LoVo (cell line): ENCODE measurements at places on chromosomes 6 and 20.

DNA sequence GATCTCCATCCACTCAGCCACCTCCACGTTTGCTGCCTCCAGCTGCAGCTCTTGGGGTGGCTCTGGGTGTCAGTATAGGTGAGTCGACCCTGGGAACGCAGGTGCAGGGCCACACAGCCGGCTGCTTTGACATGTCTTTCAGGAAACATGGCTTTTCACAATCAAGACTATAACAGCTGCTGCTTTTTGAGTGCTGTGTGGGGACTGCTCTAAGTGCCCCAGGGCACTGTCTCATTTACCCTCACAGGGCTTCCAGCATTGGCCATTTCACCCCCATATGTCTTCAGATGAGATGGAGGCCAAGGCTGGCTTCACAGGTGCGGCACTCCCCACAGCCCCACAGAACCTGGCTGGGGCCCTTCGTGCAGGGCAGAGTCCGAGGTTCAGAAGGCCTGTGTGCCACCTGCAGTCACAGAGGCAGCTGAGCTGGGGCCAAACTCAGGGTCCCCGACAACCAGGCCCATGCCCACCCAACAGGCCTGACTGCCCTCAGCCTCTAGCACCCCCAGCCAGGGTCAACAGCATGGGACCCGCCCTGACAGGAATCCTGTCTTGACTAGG lies 14.9 kb upstream of the CST7 start:
- DNase-seq, result no peak

GRCh38 chr6:5481750-5482149 lies 220.4 kb downstream of the FARS2 start:
- no peak for DNase-seq

GRCh38 chr6:37546141-37546871 lies 46.6 kb upstream of the CCDC167 start:
- no peak for DNase-seq

DNA sequence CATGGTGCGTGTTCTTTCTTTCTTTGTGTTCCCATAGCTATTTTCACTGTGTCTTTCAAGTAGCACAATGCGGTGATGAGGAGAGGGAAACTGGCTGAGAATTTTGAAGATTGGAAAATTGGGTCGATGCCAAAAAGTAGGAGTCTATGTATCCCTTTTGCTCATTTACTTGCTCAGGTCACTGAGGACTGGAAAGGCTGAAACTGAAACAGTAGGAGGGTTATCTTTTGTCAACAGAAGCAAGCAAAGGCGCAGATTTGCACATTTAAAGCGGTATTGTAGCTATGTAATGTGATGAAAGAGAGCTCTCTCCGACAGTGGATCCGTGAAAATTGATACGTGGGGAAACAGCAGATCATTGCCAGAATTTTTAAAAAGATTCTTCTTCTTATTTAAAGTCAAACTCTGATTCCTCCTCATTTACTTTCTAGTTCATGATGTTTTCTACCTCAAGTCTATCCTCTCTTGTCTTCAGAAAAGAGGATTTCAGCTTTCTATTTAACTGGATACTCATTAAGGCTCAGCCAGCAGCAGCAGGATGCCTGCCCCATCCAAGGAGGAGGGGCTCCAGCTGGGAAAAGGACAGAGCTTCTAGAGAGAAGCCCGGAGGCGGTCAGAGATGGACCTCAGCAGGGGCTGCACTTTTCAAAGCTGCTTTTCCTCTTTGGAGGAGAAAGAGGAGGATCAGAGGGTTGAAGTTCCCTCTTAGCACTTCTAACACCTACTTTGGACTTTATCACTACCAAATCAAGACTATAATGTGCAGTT lies 15.9 kb upstream of the FYN start:
- no peak for DNase-seq

- no peak for DNase-seq
Measured at GRCh38 chr20:43690943-43691598, 24.2 kb downstream of the MYBL2 start.

GRCh38 chr6:160895562-160895961 lies 96.0 kb upstream of the MAP3K4 start:
- no peak for DNase-seq

DNA sequence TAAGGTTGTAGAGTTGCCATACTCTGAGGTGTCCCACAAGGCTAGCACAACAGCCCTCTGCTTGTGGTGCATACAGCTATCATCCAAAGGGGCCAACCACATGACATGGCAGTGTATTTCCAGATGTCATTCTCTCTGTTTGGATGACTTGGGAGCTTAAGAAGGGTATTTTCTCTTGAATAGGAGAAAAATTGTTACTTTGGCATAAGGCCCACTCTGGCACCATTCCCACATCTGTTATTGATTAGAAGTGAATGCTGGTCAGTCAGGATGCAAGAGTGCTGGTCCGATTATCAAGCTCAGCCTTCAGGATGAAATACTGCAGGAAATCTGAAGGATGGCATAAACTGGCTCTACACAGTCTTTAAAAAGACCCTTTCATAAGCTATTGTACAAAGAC lies 83.6 kb upstream of the C20orf144 start:
- DNase-seq, result no peak

GRCh38 chr6:69880601-69881000 lies 14.2 kb downstream of the COL19A1 start:
- DNase-seq, result no peak

DNA sequence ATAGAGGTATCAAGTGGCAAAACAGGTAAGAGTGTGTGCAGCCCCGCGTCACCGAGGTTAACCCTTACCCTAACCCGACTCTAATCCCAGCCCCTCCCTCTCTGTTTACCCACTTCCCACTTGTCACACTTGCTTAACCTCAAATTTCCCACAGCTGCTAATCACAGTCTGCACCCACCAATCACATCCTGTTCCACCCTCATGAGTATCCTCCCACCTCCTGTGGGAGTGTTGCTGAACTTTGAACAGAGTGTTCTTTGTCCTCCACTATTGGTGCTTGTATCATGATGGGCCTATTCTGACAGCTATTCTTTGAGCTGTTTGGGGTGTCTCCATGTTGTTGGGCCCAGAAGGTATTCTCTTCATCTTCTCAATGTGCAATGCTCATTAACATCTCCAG lies 487.8 kb downstream of the PTPRT start:
- no peak for DNase-seq

DNA sequence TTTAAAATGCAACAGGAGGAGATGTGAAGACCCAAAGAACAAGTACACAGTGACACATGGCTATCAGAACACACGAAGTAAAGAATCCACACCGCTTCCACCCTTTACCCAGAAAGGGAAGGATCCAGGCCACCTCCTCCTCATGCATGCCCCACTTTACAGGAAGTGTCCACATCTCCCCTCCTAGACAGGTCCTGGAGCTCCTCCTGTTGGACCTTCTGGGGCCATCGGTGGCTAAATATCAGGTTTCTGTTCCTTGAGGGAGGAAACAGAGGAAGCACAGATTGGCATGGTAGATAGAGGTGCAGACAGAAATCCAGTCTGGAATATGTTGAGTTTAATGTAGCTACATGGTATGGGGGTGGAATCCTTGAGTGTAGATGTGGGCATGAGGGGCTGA lies 10.9 kb downstream of the NINL start:
- DNase-seq, result no peak

DNA sequence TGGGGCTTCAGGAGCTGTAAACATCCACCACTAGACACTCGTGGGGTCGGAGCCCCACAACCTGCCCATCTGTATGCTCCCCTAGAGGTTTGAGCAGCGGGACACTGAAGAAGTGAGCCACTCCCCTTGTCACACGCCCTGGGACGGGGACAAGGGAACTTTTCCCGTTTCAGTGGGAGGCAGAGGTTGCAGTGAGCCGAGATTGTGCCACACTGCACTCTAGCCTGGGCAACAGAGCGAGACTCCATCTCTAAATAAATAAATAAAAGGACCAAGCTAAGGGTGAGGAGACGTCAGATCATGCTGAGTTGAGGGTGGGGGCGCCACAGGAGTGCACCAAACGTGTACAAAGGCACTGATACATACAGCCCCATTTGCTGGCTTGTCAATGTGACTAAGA lies 8.4 kb downstream of the ZCCHC3 start:
- DNase-seq, result no peak

DNA sequence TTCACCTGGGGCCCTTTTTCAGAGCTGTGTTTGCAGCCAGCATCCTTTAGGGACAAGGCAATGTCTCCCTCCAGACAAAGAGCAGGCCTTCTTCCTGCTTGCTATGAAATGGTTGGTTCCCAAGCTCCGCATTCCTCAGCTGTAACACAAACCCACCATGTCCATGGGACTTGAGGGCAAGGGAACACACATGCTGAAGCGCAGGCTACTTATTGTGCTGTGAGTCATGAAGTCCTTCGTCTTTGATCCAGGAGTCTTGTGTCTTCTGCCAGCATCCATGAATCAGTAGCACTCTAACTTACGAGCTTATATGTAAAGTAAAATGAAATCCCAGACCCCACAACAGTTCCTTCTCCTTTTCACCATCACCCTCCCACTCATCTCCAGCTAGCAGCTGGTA lies 59.0 kb downstream of the ANKRD60 start:
- no peak for DNase-seq

DNA sequence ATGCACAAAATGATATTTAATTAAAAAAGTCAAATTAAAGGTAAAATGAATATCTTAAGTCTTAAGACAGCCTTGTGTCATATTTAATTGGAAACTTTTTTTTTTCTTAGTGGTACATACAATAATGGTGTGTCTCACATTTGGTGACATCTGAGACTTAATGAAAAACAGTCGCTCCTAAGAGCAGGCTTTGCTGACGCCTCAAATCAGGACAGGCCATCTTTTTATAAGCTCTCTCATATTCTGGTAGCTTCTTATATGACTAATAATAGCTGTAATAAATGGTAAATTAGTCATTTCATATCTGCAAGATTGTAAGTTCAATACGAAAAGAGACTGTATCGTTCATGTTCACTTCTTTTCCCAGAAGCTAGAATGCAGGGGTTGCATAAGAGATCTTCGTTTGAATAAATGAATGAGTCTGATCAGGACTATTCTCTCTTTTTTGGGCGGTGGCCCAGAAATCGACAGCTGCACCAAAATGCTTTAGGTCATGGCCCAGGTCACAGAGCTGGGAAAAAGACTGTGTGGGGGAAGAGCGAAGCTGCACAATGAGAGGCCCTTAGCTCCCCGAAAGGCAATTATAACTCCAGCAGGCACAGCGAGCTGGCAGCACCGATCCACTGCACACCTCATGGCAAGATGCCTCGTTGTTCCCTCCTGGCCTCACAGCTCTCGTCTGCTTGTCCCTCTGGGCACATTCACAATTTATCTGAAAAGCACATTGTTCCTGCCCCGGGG lies 69.4 kb downstream of the NRN1 start:
- DNase-seq, result no peak

- no peak for DNase-seq
Measured at GRCh38 chr20:57187068-57187634, 79.3 kb downstream of the BMP7 start.

DNA sequence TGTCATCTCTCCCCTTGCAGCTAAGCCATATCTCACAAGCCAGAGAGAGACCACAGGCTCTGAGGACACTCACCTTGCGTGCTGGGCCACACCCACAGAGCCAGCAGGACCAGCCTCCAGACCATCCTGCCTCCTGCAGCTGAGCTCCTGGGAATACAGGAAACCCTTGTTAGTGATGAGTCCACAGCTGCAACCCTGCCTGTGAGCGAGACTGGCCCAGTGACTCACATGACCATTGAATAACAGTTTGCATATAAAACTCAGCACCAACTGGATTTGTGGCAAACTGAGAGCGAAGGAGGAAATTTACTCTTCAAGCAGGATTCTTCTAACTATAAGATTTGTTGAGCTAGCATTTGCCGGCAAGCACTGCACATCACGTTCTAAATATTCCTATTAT lies 3.0 kb downstream of the THBS2 start:
- no peak for DNase-seq

GRCh38 chr6:131212024-131212423 lies 76.8 kb downstream of the AKAP7 start:
- no peak for DNase-seq

DNA sequence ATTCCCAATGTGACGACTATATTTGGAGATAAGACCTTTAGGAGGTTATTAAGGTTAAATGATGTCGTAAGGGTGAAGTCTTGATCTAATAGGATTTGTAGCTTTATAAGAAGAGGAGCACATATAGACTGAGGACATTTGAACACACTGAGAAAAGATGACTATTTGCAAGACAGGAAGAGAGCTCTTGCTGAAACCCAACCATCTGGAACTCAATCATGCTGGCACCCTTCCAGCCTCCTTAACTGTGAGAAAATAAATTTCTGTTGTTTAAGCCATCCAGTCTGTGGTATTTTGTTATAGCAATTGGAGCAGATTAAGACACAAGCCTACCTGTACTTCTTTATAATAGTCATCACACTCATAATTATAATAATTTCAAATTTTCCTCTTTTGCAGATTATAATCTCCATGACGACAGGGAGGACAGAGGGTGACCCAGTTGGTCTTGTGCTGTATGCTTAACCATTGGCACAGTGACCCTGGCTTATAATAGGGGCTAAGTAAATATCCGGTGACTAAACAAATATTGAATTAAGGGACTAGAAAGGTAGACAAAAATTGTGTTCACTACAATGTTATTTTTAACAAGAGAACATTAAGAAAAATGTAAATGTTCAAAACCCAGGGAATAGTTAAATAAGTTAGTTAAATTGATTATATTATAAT lies 206.4 kb upstream of the HDDC2 start:
- DNase-seq, result no peak

GRCh38 chr20:19300395-19300794 lies 88.0 kb downstream of the SLC24A3 start:
- DNase-seq, result no peak

DNA sequence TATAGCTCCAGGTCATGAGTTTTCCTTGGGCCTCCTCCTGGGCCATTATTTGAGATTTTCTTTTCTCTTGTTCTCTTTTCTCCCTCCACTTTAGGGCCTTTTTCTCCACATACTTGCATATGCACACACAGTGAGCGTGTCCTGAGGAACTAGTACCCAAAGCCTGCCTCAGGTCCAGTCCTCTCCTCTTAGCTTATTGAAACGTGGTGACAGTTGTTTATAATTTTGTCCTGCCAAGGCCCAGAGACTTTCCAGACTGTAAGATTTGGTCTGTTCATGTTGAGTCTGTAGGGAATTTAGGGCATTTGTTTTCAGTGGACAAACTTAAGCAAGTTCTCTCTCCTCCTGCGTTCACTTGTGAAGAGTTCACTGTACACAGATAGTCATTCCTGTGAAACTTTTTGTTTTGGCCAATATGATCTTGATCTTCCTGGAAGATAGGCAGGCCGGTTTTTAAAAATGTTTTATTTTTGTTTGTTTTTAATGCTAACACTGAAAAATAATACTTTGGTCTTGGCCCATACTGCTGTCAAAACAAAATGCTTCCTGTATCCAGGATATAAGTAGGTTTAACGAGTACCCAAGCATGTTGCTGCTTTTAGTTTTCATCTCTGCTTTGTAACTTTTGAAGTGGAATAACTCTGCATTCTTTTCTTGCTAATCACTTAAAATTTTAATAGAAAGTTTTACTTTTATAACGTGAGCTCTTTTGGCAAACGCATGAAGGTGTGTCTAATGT lies 20.7 kb downstream of the LRRC1 start:
- no peak for DNase-seq

DNA sequence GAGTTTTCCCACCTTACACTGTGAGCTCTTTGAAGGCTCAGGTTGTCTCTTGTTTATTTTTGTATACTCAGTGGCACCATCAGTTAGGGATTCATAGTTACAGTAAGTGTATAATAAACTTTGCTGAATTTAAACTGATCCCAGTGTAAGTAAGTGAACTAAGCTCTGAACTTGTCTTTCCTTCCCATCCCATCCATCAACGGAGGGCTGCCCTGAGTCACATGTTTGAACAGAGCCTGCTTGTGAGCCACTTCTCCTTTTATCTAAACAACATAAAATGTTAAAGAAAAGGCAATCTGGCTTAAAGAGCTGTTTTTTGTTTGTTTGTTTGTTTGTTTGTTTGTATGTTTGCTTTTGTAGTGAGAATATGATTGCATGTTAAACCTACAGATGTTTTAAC lies 185.7 kb upstream of the MARCKS start:
- no peak for DNase-seq
